ENCODE measurements at places on chromosomes 11 and 22.

DNA sequence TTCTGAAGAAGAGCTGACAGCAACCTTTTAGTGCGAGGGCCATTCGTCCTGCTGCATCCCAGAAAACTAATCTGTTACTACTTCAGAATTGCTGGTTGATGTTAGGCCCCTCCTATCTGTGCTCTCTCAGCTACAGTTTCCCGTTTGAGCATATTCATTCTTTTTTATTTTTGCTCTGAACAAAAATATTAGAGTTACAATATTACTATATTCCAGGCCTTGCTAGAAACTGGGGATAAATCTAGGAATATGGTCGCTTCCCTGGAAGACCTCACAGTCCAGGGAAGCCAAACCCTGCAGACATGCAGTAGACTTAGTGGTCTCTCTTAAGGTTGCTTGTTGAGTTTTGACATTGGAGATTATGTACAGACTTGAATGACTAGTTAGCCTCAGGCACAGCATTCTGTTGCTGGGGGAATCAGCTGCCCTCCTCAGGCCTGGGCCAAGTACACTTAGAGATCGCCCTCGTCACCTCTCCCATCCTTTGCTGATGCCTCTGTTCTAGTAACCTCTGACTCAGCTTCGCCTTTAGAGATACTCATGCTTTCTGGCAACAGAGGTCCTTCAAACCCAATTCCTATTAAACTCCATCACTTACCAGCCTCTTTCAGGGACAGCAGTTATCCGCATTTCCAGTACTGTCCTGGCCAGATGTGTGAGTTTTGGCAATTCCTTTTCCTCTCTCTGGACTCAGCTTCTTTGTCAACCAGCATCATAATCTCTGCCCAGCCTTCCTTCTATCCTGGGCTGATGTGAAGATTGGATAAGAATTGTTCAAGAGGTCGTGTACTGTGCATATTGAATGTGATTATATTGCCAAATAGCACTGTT is 698 bp upstream of the ANAPC15 start:
- DNase-seq: no peak

DNA sequence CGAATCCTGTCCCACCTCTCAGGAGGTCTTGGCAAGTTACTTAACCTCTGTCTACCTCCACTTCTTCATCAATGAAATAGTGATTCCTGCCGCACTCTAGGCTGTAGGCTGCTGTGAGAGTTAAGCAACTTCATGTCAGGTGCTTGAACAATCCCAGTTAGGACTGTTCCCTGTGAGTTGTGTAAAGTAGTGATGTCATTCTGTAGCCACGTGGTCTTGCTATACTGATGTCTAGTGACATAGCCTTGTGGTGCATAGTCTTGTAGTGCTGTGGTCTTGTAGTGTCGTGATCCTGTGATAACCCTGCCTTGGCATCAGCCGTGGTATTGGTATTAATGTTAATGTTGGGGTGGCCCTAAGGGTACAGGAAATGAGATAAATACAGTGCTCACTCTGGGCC is 30.3 kb upstream of the PRR5 start:
- DNase-seq: no peak

DNA sequence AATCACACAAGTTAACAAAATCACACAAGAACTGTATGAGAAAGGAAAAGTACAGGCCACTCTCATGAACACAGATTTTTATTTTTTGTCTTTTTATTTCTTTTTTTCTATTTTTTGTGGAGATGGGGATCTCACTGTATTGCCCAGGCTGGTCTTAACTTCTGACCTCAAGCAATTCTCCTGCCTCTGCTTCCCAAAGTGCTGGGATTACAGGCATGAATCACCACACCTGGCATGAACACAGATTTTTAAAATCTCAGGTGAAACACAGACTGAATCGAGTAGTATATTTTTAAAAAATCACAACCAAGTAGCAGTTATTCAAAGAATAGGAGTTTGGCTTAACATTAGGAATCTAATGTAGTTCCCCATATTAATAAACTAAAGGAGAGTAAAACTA is 18.3 kb downstream of the RNF169 start:
- DNase-seq: no peak

GRCh38 chr11:1773131-1773993 is 9.6 kb upstream of the CTSD start:
- DNase-seq: no peak

DNA sequence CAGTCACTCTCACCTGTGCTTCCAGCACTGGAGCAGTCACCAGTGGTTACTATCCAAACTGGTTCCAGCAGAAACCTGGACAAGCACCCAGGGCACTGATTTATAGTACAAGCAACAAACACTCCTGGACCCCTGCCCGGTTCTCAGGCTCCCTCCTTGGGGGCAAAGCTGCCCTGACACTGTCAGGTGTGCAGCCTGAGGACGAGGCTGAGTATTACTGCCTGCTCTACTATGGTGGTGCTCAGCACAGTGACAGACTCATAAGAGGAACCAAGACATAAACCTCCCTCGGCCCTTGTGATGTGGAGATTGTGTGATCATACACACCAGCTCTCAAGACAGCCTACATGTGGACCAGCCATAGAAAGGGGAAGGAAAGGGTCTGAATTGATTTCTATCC is 113.3 kb downstream of the ZNF280B start:
- DNase-seq: no peak

DNA sequence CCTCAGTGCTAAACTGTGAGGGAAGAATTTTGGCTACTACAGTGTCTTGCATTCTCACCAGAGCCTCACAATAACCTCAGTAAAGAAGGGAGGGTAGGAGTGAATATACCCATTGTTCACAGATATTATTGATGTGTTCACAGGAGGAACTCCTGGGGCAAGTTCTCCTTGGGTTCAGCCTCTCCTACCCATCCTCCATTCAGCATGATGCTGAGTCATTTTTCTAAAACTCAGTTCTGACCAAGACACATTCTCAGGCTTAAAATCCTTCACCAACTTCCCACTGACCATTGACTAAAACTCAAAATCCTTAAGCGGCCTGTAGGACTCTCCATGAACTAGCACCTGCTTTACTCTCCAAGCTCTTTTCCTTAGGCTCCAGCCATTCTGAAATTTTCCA is 48.7 kb downstream of the SYTL2 start:
- DNase-seq: no peak

DNA sequence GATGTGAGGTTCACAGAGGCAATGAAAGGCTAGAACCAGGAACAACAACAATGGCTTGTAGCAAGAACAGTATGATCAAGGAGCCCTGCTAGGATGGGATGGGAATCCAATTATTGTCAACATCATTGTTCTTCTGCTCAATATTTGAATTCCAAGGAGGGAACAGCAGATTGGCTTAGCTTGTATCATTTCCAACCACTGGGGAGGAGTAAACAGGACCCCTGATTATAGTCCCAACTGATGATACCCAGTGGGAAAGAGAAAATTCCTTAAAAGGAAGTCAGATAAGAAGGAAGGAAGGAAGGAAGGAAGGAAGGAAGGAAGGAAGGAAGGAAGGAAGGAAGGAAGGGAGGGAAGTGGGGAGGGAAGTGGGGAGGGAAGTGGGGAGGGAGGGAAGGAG is 69.5 kb upstream of the ZC3H12C start:
- no peak for DNase-seq

DNA sequence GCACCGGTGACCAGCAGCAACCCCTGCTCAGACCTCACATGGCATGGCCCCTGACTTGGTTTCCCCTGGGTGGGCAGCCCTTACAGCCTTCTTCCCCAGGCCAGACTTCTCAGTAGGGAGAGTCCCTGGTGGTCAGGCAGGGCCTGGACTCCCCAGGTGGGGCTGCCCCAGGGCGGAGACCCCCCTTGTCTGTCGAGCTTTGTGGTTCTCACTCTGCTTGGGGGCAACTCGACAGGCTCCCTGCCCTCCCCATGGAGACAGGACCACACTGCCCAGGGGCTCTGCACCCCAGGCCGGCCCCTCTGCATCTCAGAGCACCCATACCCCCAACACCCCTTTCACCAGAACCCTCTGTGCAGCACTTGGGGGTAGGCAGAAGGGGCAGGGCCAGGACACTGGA is 87.7 kb downstream of the MORC2 start:
- DNase-seq: no peak

DNA sequence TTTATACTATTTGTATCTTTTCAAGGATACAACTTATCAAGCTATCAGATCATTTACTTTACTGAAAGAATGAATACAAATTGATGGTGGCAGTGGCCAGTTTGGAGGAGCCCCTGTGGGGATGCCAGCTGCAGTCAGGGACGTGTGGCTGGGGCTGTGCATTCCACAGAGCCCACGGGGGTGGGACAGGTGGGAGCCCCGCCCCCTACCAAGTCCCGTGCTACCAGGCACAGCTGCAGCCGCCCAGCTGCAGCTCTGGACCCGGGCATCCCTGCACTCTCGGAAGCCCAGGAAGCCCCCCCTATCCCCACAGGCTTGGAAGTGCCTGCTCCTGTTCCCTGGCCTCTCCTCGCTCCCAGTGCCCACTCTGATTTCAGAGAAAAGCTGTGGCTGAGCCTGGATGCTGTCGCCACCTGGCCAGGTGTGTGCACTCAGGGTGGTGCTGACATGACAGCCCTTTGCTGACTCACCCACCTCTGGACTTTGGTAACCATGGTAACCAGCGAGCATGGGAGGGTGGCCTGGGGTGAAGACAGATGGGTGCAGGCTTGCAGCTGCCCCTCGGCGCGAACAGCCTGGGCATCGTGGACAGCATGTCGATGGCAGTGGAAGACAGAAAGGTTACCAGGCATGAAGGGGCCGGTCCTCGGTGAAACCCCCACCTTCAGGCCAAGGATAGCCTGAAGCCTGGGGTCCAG is 138.1 kb downstream of the SBF2 start:
- DNase-seq: no peak

- DNase-seq: no peak
Measured at GRCh38 chr11:8083871-8084281, 2.9 kb downstream of the TUB start.

- no peak for DNase-seq
Measured at GRCh38 chr11:17102462-17102861, 25.0 kb upstream of the RPS13 start.

DNA sequence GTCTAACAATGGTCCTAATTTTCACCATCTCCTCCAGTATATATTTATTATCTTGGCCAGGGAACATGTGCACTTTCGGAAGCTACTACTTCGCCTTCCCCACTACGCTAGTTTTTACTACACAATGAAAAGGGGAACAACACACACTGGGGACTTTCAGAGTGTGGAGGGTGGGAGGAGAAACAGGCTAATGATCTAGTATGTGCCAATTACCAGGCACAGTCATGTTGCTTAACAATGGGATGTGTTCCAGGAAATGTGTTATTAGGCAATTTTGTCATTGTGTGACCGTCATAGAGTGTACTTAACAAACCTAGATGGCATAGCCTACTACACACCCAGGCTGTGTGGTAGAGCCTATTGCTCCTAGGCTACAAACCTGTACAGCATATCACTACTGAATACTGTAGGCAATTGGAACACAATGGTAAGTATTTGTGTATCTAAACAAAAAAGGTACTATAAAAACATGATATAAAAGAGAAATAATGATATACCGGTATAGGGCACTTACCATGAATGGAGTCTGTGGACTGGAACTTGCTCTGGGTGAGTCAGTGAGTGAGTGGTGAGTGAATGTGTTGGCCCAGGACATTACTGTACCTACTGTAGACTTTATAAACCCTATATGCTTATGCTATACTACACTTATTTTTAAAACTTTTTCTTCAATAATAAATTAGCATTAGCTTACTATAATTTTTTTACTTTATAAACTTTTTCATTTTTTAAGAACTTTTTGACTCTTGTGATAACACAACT is 20.1 kb upstream of the CUL5 start:
- DNase-seq: no peak

- DNase-seq: no peak
Measured at GRCh38 chr22:44916281-44917231, 93.2 kb downstream of the PHF21B start.

- DNase-seq: no peak
Measured at GRCh38 chr22:26822313-26822712, 164.9 kb downstream of the MIAT start.

DNA sequence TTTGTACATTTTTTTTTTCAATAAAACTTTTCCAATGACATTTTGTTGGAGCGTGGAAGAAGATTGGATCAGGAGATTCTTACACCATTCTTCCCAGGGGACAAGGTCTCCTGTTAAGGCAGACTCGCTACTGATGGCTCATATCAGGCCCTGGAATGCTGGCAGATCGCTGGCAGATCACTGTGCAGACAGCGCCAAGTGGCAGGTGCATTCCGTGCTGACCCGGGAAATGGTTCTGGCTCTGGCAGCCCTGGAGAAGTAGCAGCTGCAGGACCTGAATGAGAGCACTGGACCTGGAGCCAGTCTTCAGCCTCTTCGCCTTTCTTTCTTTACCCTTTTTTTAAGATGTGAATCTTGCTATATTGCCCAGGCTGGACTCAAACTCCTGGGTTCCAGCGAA is 10.7 kb downstream of the SERPINH1 start:
- no peak for DNase-seq

- DNase-seq: no peak
Measured at GRCh38 chr11:117064275-117064674, 34.0 kb downstream of the SIK3 start.

- DNase-seq: no peak
Measured at GRCh38 chr11:1054143-1055108, 17.9 kb upstream of the MUC6 start.

DNA sequence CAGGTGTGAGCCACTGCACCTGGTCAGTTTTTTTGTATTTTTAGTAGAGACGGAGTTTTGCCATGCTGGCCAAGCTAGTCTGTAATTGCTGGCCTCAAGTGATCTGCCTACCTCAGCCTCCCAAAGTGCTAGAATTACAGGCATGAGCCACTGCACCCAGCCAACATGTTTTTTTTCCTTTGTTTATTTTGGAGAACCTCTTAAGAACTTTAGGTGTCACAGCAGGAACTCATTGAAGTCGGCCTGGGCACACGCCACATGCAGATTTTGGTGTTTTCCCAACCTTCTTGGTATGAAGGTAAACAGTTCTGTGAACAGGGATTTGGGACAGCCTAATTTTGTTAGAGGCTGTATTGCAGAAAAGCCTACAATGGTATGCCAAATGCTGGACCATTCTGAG is 9.4 kb downstream of the DIXDC1 start:
- DNase-seq: no peak

- no peak for DNase-seq
Measured at GRCh38 chr11:48122246-48122645, 94.4 kb upstream of the OR4B1 start.

GRCh38 chr11:110134110-110134509 is 40.9 kb downstream of the ZC3H12C start:
- peak; percentile 26 for DNase-seq

- DNase-seq: no peak
Measured at GRCh38 chr22:30234786-30235470, 11.6 kb downstream of the LIF start.

GRCh38 chr22:20456064-20456721 is 18.6 kb upstream of the SCARF2 start:
- peak; percentile 38 for DNase-seq

DNA sequence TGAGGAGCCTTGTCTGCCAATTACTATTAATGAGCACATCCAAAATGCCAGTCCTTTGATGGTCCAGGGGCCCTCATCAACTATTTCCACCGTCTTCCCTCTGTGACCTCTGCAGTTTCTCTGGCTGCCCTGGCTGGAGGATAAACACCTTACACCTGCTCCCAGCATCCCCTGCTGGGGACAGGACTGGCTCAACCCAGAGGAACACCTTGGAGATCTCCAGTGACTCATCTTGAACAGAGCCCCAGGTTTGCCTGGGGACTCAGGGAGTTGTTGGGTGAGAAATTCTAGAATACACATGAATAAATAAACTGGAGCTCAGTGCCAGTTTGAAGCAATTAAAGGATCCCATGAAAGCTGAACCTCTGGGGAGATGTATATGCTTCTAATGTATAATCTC is 24.0 kb upstream of the ELF5 start:
- DNase-seq: no peak

- no peak for DNase-seq
Measured at GRCh38 chr11:46321757-46322156, 25.5 kb upstream of the DGKZ start.
